ACHN (cell line): ENCODE measurements at places on chromosomes 13 and 19.

- no peak for DNase-seq
Measured at GRCh38 chr13:114092468-114092867, 40.0 kb downstream of the RASA3 start.

DNA sequence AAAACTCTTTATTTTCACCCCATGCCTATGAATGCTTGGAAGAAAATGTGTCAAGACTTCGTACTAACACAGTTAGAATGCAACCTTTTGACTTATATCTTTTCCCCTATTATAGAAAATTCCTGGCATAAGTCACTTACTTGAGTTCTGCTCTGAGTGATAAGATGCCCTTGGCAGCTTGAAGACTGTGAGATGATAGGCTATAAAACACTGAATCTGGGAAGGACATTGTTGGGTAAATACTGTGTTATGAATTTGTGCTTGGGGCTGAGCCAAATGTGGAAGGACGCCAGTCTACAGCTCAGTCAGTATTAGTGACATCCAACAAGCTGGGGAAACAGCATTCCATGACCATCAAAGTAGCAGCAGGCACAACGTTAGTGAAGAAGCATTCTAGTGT is 368.0 kb upstream of the SGCG start:
- no peak for DNase-seq

DNA sequence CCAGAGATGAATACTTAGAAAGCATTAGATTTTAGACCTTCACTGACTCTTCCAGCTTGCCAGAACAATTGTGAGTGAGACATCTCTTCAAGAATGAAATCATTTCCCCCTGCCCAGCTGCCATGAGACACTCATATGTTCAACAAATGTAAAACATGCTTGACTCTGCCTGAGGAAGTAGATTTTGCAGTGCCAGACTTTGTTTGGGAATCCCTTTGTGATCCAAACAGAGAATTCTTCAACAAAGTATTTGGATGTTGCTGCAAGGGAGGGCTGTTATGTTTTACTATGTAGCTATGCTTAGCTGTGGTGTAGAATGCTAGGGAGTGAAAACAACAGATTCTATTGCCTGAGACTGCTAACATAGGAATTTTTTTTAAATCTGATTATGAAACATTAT is 416.4 kb downstream of the DCT start:
- no peak for DNase-seq

DNA sequence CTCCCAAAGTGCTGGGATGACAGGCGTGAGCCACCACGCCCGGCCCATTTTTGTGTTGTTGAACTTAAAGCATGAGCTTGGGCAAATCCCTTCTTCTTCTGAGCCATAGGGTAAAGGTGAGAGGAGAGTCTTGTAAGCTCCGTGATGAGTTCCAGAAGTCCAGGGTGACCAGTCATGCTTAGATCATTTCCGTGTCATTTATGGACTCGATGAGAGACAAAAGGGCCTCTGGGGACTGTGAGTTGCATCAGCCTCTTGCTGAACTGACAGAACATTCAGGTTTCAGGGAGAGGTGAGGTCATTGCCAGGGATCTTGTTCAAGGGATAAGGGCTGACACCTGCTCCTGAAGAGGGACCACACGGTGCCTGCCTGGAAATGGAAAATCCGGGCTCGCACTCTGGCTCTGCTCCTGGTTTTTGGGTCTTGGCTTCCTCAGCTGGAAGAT is 53.6 kb downstream of the GADD45B start:
- no peak for DNase-seq

DNA sequence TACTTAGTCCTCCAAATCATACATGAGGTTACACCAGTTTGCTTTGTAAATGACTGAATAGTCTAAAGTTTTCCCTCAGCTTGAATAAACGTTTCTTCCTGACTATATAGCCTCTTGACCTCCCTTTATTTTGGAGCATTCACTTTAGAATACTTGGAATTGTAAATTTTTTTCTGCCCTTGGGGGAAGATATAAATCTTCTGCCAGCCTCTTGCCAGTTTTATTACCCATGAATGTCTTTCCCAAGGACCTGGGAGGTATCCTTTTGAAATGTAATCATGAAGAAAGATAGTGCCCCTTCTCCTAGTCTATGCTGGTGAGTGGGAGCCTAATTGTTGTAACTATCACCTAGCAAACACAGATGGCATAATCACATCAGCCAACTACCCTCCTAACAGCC is 2033.9 kb upstream of the PCDH20 start:
- no peak for DNase-seq

DNA sequence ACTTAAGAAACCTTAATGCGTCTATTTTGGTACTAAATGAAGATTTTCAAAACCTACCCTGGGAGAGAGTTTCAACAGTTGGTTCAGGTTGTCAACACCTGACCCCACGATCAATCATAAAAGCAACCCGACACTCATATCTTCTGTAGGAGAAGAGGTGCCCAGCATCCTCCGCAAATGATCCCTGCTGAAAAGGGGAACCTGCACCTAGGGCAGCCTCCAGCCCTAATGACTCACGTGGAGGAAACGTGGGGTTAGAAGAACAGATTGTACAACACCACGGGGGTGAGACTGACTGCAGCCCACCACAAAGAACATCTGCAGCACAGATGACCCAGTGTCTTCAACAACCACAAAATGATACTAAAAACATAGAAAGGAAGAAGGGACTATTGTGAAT is 116.3 kb downstream of the RAB20 start:
- DNase-seq: no peak

- no peak for DNase-seq
Measured at GRCh38 chr13:91346062-91346461, 1.4 kb upstream of the MIR17HG start.

DNA sequence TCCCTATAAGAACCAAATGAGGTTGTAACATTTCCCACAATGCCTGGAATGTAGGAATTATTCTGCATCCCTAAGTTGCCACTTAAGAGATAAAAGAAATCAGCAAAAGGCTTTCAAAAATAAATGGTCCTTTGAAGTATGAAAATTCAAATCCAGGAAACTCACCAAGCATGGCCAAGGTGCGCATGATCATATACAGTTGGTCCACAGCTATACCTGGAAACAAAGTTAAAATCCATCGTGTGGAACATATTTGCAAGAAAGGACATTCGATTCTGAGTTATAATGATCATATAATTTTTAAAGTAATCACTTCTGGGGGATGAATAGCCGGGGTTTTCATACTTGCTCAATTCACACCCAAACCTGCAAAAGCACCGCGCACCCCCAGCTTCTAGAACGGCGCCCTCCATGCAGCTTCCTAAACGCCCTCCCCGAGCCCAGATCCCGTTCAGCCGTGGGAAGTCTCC is 525 bp downstream of the CARS2 start:
- peak; percentile 21 for DNase-seq

DNA sequence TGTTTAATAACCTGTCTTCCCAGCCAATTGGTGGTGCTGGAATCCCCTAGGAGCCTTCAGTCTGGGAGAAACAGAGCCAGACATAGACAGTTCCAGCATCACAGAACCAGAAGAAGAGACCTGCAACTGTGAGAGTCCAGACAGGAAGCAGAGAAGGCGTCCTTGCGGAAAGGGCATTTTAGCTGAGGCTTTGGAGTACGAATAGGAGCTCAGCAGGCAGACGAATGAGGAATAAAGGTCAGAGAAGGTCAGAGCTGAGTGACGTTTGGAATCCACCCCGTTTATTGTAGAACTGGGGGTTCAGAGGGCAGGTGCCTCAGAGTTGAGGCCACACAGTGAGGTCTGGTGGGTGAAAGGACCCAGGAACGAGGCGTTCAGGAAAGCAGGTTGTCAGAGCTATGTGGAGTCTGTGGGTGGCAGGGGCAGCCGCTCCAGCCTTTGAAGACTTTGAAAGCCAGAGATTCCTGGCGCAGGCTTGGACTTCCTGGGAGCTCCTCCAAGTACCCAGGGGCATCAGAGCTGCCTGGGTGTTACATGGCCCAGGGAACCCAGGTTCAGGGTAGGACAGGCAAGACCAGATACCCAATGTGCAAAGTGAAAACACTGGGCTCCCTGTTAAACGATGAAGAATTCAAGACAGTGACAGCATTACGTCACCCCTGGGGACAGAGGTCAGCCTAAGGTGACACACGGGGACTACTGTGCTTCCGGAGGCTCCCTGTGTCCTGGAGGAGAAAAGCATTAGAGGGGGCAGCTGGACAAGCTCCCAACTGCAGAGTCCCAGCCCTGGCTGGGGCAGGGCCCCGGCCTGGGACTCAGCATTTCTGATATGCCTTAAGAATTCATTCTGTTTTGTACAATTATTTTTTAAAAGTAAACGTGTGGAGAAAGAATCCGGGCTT is 5.5 kb downstream of the ARRDC2 start:
- DNase-seq: no peak

DNA sequence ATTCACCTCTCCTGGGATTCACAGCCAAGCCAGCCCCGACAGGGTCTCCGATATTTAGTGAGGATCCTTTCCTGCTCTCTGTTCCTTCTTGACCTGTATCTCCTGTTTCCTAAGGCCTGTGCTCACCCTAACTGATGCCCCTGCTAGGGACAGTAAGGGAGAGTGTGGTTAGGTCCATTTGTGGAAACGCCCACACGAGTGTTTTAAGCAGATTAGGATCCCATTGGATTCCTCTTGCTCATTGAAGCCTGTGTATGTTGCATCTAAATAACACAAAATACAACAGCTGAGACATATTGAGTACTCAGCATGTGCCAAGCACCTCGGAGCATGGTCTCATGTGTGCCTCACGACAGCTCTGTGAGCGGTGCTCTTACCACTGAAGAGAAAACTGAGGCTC is 64.9 kb downstream of the EFNB2 start:
- no peak for DNase-seq

GRCh38 chr13:39379118-39379517 is 223.9 kb downstream of the LHFPL6 start:
- no peak for DNase-seq

DNA sequence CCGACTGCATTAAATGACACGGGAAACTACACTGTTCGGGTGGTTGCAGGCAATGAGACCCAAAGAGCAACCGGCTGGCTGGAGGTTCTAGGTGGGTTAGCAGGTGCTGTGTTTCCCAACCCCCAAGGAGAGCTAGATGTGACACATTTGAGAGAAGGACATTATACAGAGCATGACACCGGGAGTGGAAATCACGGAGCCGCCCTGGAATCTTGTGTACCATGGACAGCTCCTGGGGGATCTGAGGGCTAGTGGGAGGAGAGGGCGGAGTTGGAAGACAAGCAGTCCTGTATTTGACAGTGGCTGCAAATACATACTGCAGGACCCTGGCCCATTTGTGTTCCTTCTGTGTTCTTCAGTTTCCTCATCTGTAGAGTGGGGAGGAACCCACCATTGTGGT is 2.3 kb downstream of the CEACAM18 start:
- DNase-seq: peak; percentile 8

DNA sequence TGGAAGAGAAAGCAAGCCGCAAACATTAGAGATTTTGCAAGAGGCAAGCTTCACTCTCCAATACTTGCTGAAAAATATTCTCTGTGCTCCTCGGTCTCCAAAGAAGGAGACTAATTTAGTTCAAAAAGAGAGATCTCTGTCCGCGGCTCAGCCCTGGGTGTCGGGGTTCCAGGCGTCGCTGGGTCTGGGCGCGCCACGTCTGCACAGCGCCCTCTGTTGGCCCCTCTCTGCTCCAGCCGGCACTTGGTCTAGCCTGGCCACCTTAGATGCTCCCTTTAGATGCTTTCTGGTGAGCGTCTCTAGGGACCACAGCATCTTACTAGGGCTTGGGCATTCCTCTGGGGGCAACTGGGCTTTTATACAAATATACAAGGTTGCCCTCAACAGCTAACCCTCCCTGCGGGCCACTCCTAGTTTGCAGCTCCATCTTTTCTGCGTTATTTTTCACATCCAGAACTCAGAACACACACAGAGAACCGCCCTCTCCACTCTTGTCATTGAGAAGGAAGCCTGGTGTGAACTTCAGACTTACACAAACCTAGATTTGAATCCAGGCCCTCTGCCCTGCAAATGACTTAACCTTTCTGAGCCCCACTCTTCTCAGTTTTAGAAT is 78.3 kb downstream of the CYSLTR2 start:
- DNase-seq: no peak

DNA sequence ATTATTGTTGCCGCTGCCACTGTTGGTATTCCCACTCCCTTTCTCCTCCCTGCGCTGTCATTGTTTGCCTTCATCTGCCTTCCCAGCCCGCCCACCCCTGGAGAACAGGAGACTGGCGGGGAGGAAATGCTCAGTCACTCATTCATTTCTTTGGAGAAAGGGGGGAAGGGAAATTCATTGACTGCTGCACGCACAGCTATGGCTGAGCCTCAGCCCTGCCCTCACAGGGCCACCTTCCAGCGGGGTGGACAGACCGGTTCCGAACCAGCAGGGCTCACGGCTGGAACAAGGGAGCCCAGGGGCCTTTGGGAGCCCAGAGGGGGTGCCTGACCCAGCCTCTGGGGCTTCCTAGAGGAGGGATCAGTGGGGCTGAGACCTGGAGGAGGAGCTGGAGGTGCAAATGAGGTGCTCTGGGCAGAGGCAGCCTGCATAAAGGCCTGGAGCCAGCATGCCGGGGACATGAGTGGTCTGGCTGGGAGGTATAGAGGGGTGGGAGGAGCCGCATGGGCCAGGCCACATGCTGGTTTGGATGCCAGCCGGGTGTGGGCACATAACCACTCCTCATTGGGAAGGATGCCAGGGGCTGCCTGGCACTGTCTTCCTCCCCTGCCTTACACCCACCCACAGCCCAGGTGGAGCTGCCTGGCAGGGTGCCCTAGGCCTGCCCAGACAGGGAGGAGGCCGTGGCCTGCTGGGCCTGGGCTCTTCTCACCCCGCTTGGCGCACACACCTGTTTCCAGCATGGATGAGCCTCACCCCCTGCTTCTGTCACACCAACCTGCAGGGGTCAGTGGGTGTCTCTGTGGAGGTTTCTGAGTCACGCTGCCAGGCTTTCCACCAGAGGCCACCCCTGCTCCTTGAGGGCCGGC is 26.8 kb downstream of the PPP5C start:
- DNase-seq: peak; percentile 92

- DNase-seq: peak; percentile 4
Measured at GRCh38 chr13:85816413-85816812, 17.2 kb upstream of the SLITRK6 start.

- DNase-seq: no peak
Measured at GRCh38 chr13:51355217-51355616, 15.7 kb downstream of the SERPINE3 start.

DNA sequence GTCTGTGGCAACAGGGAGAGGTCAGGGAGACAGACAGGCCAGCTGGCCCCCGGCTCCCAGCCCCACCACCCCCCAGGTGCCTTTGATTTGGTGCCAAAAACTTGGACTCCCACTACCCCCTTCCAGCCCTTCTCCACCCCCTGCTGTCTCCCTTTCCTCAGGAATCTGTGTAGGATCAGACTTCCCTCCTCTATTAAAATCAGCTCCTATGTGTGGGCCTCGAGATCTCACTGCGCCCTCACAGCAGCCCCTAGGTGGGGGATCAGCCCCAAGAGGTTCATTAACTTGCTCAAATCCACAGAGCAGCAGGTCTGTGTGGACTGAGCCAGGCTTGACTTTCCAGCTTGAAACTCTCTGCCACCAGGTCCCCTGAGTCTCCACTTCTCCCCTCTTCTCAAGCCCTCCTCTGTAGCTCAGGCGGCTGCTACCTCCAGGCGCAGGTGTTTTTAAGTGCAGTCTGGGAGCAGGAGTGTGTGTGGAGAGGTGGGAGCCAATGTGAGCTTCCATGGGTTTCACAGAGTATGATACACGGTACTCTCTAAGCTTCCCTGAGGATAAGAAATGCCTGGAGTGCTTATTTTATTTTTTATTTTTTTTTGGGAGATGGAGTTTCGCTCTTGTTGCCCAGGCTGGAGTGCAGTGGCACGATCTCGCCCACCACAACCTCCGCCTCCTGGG is 1.7 kb downstream of the GAPDHS start:
- DNase-seq: no peak
